ENCODE measurements at places on chromosomes 6 and 20. TPM values are rescaled to one million over a fixed set of nuclear protein-coding genes. Genes with fewer than 3 reads are reported as not detected.

The LTB gene
- polyA plus RNA-seq = 1.8 TPM

The CST2 gene
- polyA plus RNA-seq = not detected

The ADTRP gene
- 0.31 TPM for polyA plus RNA-seq

The RGS17 gene
- polyA plus RNA-seq = 1.1 TPM

The ABT1 gene
- polyA plus RNA-seq = 17.8 TPM

The WFDC10B gene
- polyA plus RNA-seq = 0.18 TPM

The WFDC5 gene
- polyA plus RNA-seq = 4.5 TPM

The HLA-DPA1 gene
- 7.8 TPM for polyA plus RNA-seq

The TDP2 gene
- polyA plus RNA-seq = 13.9 TPM

The MATN4 gene
- 0.08 TPM for polyA plus RNA-seq

The CTSA gene
- 55.0 TPM for polyA plus RNA-seq

The CLDN20 gene
- polyA plus RNA-seq = not detected

The CST1 gene
- polyA plus RNA-seq = not detected

The SIRPD gene
- not detected for polyA plus RNA-seq

The CST5 gene
- polyA plus RNA-seq = 0.16 TPM

The HSP90AB1 gene
- polyA plus RNA-seq = 403 TPM

The SLC22A7 gene
- polyA plus RNA-seq = not detected

The C2 gene
- polyA plus RNA-seq = 1.2 TPM

The NSFL1C gene
- polyA plus RNA-seq = 44.4 TPM

The PDE10A gene
- 0.21 TPM for polyA plus RNA-seq

The TCF15 gene
- 0.39 TPM for polyA plus RNA-seq

The BMP2 gene
- 1.7 TPM for polyA plus RNA-seq

The DDO gene
- 0.34 TPM for polyA plus RNA-seq

The DCDC2 gene
- under 0.01 TPM for polyA plus RNA-seq

The LRFN2 gene
- 0.28 TPM for polyA plus RNA-seq

All from esophagus (tissue), 2 donors.